ENCODE measurements at places on chromosomes 3 and 15.

- no peak for DNase-seq
These were observed 44.2 kb upstream of the CSPG5 start for GRCh38 chr3:47622671-47623461.

GRCh38 chr3:12946251-12946648 is 104.9 kb upstream of the RPL32 start:
- DNase-seq = peak; percentile 77

GRCh38 chr3:24352893-24353553 is 141.6 kb downstream of the THRB start:
- no peak for DNase-seq

GRCh38 chr15:31930967-31931366 is 99.3 kb upstream of the CHRNA7 start:
- DNase-seq = no peak

DNA sequence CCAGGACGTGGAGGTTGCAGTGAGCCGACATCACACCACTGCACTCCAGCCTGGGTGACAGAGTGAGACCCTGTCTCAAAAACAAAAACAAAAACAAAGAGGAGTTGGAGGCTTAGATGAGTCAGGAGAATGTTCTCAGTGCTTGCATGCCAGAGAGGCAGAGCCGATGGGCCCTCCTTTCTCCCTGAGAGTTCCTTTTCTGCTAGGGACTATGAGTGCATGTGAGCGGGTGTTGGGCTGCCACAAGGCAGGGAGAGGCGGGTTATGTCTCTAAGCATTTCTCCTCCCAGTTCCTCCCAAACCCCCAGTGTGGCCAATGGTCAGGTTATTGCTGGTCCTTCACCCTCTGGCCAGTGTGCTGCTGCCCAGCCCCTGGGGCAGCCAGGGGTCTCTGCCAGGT is 45.1 kb downstream of the RTP1 start:
- no peak for DNase-seq

GRCh38 chr3:48599077-48599501 is 4.0 kb upstream of the COL7A1 start:
- peak; percentile 49 for DNase-seq

- no peak for DNase-seq
These were observed 8.9 kb downstream of the SST start for GRCh38 chr3:187661267-187661666.

DNA sequence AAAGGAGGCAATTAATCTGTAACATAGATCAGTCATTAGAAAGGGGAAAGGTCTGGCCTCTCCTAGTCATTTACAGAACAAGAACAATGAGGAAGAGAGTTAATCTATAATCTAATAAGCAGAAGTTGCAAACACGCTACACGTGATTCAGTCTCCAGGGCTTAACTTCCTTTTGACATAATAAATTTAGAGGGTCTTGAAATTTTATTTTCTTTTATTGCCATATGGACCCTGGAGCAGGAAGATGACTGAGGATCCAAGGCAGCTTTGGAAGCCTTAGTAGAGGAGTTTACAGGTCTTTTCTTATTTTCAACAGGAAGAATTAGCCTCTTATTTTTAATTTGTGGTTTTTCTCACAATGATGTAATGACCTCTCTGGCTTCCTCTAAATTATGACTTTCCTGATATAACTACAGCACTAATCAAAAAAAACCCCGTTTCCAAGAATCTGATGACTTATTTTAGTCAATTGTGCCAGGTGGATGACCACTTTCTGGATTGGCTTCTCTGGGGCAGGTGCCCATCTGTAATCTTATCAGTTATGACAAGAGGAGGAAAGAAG is 32.2 kb downstream of the ADGRG7 start:
- no peak for DNase-seq

GRCh38 chr3:119637679-119638477 is 22.5 kb downstream of the POPDC2 start:
- peak; percentile 15 for DNase-seq

- no peak for DNase-seq
These were observed 26.8 kb downstream of the SLC6A6 start for GRCh38 chr3:14429237-14429636.

GRCh38 chr15:92438471-92438870 is 44.8 kb downstream of the ST8SIA2 start:
- no peak for DNase-seq

GRCh38 chr15:35349916-35350315 is 196.0 kb downstream of the DPH6 start:
- no peak for DNase-seq

- DNase-seq = no peak
These were observed 91.3 kb upstream of the SLC4A7 start for GRCh38 chr3:27575499-27575898.

DNA sequence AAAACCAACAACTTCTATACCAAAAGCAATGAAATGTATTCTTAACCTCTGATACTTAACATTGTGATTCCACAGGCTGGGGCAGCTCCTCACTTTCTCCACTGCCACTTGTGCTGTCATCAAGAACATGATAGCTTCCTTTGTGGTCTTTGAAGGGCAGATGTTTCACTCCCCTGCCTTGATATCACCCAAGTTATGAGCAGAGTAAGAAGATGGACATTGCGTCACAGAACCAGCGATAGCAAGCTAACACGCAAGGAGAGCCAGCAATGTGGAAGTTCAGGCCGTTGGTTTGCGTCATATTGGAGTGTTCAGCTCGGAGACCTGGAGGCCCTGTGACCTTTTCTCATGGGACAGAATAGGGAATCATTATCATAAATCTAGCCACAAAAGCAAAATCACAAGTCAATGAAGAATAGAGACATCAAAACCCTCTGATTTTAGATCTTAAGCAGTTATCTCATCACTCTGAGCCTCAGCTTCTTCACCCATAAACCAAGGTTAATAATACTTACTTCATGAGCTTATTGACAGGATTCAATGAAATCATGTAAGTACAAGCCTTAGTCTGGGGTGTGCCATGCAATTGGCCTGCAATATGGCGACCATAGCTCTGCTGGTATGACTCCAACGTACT is 183.8 kb upstream of the THBS1 start:
- DNase-seq = no peak

DNA sequence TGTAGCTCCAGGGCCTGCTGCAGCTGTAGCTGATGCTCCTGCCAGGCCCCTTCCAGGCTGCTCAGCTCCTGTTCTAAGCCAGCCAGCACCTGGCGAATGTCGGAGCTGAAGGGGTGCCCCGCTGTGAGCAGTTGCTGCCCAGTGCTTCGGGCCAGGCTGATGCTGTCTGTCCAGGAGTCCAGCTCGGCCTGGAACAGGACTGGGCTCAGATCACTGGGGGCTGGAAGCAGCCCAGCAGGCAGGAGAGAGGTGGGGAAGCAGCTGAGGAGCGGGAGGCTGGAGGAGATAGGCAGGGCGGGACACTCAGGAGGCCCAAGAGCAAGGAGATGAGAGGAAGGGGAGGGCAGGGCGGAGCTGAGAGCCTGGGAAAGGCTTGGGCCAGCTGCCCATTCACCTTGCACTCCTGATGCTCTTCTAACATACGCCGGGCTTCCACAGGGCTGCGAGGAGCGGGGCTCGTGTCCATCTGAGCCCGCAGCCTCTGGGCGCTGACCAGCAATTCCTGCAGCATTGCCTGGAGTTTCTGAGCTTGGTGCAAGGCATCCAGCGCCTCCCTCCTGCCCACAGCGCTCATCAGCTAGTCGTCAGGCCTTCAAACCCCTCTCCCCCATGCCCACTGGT is 23.2 kb downstream of the PLA2G4B start:
- DNase-seq = no peak

GRCh38 chr15:66934868-66935520 is 130.4 kb upstream of the SMAD3 start:
- DNase-seq = no peak

All from skin of body (tissue), 3 donors.